ENCODE measurements at places on chromosomes 11 and 22.

- no peak for DNase-seq
These were observed 111.7 kb downstream of the TEAD1 start for GRCh38 chr11:12785901-12786300.

DNA sequence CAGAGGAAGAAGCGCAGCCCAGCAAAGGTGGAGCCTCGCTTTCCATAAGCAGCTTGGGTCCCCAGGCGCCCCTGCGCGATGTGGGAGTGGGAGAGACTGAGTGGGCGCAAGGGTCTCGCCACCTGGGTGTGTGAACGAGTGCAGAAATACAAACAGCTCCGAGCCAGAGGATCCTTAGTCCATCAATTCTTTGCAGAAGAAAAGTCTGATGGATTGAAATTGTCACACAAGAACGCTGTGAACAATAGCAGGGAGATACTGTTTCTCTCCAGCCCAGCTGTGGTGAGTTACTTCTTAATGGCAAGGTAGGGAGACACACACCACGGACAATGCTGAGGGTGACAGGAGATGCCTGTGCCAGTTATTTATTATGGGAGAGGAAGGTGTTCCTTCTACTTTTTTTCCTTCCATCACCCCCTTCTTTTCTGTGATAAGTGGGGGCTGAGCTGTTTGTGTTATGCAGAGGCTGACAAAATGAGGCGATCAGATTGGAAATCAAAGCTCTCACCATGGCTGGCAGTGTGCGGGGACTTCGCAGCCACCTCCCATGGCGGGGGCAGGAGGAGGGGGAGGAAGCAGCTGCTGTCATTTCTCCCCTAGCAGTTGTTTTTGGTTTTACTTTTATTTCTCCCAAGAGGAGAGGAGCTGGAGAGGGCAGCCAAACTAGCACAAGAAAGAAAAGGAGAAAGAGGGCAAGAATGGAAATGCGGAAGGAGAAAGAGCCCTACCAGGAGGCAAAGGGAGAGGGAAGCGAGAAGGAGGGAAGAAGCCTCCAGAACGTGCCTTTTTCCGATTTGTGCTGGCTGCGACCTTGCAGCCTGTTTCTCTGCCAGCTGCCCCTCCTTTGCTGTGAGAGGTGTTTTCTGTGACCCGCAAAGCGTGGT lies 755.8 kb downstream of the NTM start:
- no peak for DNase-seq

DNA sequence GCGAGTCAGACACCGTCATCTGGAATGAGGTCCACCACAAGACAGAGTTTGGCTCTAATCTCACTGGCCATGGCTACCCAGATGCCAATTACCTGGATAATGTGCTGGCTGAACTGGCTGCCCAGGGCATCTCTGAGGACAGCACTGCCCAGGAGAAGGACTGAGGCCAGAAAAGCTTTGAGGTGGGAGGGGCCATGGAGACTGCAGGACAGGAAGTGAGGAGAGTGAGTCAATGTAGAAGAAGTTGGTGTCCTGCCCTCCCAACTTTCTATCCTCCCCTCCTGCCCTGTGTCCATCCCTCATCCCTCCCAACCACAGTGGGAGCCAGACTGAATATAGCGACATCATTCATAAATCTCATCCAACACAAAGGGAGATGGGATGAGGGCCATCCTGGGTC lies 8.0 kb downstream of the MPEG1 start:
- DNase-seq = no peak

- no peak for DNase-seq
These were observed 74.7 kb upstream of the DRD2 start for GRCh38 chr11:113549611-113550578.

- DNase-seq = no peak
These were observed 57.8 kb downstream of the BTBD10 start for GRCh38 chr11:13405220-13405619.

DNA sequence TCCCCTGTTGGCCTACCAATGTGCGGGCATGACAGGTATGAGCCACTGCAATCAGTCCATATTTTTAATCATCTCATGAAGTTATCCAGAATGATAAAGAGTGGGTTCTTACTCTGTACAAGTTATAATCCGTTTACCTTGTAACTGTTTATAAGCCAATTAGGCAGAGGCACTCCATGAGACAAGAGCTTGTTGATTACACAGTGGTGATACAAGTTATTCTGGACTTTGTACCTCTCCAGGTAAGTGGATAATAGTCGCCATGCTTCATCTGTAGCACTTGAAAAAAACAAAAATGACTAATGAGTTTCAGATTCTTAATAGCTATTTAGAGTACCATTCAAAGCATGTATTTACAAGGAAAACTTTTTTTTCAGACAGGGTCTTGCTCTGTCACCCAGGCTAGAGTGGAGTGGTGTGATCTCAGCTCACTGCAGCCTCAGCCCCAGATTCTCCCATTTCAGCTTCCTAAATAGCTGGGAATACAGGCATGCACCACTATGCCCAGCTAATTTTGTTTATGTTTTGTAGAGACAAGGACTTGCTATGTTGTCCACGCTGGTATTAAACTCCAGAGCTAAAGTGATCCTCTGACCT lies 17.7 kb upstream of the FNBP4 start:
- no peak for DNase-seq

GRCh38 chr11:8732324-8732670 lies 49.7 kb downstream of the RPL27A start:
- no peak for DNase-seq

DNA sequence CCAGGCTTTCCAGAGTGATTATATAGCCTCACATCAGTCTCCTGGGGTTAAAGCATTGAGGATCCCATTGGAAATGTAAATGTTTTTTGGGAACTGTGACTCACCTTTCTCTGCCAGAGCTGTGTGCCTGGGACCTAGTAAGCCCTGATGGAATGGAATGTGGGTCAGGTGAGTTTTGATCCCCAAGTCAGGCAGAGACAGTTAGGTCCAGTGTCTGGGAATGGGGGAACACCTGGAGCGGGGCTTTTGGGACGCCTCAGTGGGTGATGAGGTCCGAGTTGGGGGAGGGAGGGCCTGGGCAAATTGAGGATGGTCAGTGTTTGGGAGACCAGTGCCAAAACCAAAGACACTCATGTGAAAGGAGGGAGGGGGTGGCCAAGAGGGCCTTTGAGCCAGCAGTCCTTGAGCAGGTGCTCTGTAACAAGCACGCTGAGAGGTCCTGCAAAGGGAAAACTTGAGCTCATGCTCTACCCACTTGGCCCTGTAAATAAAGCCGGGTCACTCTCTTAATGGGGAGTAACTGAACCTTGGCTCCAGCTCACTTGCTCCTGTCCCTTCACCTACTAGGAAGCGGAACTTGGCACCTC lies 104.7 kb downstream of the NAV2 start:
- DNase-seq = no peak

- DNase-seq = no peak
These were observed 43.4 kb downstream of the GRIK4 start for GRCh38 chr11:120554766-120555432.

DNA sequence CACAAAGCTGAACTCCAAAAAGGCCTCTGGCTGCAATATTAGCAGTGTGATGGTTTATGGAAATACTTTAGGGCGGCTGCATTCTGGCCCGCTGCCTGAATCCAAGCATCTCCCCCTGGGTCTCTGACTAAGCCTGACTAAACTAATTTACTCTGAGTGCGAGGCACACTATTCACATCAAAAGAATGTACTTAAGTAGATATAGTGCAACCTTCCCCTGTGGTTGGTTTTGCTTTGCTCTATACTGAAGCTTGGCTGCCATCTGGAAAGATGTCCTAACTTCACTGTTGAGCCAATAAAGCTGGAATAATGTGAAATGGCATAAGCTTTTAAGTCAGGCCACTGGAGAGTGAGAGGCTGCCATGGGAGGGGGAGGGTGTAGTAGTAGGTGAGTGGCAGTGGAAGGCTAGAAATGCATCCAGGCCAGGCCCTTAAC lies 321.6 kb downstream of the AASDHPPT start:
- DNase-seq = no peak

GRCh38 chr11:67308031-67308866 lies 4.9 kb downstream of the SSH3 start:
- DNase-seq = no peak

DNA sequence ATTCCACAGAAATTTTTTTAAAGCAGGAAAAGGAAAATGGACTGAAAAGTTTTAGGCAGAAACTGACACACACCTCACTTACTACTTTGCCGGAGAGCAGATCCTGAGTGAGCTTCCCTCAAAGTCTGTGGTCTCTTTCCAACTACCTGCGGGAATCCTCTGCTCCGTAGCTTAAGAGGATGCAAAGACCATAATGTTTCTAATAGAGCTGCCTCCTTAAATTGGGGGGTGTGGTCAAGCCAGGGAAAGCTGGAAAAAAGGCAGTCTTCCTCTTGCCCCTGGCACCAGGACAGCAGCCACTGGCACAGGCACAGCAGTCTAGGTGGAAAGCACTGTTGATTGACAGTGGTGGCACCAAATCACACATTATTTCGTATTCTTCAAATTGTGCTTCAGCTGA lies at the start of gene ETS1:
Gene ETS1 (minus strand): TSS at position 144 of the 400 bp plus-strand sequence. CDS start 14,428 bp downstream, outside the sequence.
- no peak for DNase-seq

DNA sequence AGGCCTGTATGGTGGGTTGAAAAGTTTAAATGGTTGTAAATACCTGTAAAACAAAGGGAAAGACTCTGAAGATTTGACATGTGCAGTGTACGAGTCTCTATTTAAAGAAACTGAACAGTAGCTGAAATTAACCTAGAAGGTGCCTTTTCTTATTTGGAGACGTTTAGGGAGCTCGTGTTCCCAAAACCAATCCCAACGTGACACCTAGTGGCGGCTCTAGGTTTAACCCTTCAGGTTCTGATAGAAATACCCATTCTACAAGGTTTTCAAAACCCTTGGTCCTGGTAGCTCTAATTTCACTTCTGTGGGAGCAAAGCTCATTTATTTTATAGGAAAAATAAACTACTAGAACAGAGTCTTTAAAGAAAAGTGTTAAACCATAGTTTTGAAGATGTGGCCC lies 258.3 kb downstream of the LRRC4C start:
- peak; percentile 56 for DNase-seq

GRCh38 chr11:27392278-27393114 lies 29.5 kb upstream of the CCDC34 start:
- no peak for DNase-seq

DNA sequence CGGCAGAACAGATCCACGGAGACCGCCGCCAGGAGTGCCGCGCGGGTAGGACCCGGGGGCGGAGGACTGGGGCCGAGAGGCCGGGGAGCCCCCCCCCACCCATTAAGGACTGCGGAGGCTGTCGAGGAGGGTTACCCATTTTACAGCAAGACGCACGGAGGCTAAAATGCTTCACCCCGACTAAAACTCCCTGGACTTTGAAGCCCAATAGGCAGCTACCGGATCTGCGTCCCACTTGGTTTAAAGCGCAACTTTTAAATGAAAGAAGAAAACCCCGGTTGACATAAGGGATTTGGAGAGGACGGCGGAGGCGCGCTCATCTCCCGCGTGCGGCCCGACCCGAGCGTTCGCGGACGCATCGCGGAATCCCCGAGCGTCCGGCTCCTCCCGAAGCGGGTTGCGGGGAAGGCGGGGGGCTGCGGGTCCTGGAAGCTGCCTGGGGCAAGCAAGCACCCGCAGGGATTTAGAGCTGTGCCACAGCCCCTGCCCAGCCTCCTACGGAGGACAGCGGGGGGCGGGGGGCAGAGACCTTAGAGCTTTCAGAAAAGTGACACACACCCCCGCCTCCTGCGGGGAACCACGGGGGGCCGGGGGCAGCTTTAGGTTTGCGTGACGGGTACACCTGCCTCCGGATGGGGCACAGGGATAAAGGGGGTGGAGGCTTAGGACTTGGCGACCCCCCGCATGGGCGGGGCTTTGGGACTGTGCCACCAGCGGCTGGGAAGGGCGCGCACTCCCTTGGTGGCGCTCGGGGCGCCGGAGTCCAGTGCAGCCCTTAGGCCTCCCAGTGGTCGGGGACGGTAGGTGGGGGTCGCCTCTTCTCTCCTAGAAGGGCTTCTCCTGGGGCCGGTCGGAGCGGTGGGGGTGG lies 760 bp upstream of the CELSR1 start:
- DNase-seq = no peak

DNA sequence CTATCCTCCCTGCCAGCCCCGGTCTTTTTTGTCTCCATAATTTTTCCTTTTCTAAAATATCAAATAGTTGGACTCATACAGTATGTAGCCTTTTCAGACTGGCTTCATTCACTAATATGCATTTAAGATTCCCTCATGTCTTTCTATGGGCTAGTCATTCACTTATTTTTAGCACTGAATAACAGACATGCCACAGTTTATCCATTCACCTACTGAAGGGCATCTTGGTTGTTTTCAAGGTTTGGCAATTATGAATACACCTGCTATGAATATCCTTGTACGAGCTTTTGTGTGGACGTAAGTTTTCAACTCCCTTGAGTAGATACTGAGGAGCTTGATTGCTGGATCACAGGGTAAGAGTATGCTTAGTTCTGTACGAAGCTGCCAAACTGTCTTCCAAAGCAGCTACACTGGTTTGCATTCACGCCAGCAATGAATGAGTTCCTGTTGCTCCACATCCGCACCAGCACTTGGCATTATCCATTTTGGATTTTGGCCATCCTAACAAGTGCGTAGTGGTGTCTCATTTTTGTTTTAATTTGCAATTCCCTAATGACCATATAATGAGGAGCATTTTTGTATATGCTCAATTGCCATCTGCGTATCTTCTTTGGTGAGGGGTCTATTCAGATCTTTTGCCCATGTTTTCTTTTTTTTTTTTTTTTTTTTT lies 21.1 kb downstream of the ALG12 start:
- DNase-seq = no peak

DNA sequence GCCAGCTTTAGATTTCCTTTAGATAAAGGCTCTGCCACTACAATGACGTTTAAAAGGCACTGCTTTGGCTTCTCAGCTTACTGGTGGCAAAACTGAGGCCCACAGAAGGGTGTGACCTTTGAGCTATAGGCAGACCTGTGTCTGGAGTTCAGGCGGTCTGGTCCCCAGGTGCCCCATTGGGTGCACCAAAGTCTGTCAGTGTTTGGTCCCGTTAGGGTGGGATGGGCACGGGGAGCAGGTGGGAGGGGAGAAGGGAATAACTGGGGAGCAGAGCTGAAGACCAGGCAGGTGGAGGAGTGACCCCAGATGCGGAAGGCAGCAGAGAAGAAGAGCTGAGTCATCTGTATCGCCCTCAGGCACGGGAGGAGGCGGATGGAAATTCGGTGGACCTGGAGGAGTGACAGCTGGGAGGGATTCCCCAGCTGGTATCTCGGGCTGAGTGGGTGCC lies 45.3 kb upstream of the GCAT start:
- DNase-seq = no peak

DNA sequence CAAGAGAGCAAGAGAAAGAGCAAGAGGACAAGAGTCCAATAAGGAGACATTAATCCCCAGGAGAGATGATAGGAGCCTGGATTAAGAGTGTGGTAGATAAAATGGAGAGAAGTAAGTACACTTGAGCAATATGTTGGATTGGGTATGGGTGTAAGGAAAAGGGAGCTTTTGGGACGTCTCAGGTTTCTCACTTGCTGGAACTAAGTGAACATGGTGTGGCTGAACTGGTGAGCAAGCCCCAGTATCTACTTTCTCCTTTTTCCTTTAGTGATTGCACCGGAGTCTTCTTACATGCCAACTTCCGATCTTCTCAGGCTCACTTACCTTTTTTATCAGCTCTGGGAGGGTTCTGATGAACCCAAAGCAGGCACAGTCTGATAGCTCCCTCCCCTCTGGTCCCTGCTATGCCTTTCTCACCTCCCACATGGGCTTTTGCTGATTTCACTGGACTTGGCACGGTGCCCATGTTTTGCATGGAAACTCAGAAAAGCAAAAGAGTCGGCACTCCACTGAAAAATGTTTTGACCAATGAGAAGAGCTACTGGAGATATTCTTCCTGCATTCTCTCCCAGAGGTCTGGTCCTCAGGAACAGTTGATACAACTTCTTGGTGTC lies 14.5 kb upstream of the APLNR start:
- DNase-seq = peak; percentile 58
